Testis (tissue), 5 donors: ENCODE measurements at places on chromosomes 11 and 22. TPM values are rescaled to one million over a fixed set of nuclear protein-coding genes. Genes with fewer than 3 reads are reported as not detected.

Gene POTEH
- polyA plus RNA-seq = 2.4 TPM

Gene WNT7B
- 0.65 TPM for polyA plus RNA-seq

Gene OR10D3
- polyA plus RNA-seq = not detected

Gene SMTNL1
- polyA plus RNA-seq = 2.0 TPM

Gene BIK
- 2.5 TPM for polyA plus RNA-seq

Gene RCN1
- 82.6 TPM for polyA plus RNA-seq

Gene FGF3
- polyA plus RNA-seq = not detected

Gene NXPE4
- not detected for polyA plus RNA-seq

Gene PRG3
- polyA plus RNA-seq = not detected
